Stimulated activated CD8-positive, alpha-beta memory T cell treated with anti-CD3 and anti-CD28 coated beads, Interleukin-7, amount 100 ng/mL, for 24 hours (primary cell): ENCODE measurements at places on chromosomes 1 and 21.

DNA sequence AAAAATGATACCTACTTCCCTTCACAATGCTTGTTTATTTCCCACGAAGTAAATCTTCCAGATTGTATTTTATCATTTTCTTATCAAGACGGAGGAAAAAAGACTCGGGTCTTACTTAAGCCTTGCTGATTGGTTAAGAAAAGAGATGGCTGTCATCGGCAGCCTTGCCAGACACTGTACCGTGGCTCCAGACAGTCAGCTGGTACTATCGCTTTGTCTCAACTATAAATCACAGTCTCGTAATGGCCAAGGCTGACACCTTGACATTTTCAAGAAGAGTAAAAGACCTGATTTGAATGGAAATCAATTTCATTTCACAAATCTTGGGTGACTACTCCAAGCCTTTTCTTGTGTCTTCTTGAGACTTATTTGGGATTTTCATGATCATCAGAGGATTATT, 868.0 kb downstream of the USP25 start:
- no peak for DNase-seq

DNA sequence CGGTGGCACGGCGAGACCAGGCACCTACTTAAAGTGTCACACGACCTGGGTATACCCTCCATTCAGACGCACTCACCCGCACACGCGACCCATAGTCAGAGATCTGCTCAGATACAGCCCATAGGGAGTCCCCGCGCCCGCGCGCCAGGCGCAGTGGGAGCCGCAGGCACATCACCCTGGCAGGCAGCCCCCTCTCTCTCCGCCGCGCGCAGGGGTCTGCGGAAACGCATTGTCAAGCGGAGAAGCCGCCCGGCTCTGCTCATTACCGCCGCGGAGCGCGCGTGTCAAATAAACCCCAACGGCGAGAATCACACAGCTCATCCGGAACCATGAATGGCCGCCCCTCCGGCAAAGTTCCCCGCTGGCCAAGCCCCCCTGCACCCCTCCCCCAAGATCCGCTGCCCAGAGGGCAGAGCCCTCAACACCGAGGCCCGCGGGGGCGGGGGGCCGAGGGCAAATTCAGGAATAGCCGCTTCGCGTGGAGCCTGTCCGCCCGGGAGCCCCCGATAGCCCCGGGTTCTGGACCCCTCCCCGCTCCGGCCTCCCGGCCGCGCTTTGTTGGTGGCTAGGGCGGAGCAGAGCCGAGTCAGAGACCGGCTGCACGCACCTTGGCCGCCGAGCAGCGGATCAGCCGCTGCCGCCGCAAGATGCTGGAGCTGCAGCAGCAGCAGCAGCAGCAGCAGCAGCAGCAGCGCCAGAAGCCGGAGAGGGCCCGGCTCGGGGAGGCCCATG, 522 bp downstream of the LRP8 start:
- peak; percentile 26 for DNase-seq

DNA sequence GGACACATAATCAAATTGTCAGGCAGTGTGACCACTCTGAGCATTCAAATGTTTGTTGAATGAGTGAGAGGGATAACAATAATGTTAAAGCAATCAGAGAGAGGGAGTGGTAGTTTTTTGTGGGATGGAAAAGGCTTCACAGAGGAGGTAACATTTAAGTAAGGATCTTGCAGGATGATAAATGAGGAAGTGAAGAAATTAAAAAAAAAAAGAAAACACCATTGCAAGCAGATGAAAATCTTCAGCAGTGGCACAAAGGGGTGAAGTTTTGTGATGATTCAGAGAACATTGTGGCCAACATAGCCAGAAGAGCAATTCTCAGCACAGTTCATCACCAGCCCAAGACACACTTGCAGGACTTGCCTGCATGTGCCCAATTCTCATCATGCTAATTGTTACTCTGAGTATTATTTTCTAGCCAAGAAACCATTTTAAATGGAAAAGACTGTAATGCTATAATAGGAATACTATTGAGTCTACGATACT, 35.0 kb downstream of the OVGP1 start:
- DNase-seq = no peak

- no peak for DNase-seq
Observed at GRCh38 chr1:57678138-57678537, 254.3 kb upstream of the DAB1 start.

DNA sequence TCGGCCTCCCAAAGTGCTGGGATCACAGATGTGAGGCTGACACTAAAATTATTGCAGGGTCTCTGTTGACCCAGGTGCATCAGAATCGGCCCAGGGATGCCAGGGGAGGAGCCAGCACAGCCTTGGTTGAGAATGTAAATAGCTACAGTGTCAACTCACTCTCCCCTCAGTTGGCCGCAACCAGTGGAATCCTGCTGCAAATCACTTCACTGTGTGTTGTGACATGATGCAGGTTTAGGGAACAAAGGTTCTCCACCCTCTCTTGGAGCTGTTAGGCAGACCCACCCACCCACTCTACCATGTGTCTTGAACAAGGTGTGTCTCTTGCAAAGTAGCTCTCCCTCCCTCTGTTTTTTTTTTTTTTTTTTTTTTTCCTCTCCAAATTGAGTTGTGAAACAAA, 60.5 kb upstream of the SOD1 start:
- DNase-seq = no peak

- no peak for DNase-seq
Observed at GRCh38 chr1:171800342-171800741, 18.9 kb downstream of the METTL13 start.

DNA sequence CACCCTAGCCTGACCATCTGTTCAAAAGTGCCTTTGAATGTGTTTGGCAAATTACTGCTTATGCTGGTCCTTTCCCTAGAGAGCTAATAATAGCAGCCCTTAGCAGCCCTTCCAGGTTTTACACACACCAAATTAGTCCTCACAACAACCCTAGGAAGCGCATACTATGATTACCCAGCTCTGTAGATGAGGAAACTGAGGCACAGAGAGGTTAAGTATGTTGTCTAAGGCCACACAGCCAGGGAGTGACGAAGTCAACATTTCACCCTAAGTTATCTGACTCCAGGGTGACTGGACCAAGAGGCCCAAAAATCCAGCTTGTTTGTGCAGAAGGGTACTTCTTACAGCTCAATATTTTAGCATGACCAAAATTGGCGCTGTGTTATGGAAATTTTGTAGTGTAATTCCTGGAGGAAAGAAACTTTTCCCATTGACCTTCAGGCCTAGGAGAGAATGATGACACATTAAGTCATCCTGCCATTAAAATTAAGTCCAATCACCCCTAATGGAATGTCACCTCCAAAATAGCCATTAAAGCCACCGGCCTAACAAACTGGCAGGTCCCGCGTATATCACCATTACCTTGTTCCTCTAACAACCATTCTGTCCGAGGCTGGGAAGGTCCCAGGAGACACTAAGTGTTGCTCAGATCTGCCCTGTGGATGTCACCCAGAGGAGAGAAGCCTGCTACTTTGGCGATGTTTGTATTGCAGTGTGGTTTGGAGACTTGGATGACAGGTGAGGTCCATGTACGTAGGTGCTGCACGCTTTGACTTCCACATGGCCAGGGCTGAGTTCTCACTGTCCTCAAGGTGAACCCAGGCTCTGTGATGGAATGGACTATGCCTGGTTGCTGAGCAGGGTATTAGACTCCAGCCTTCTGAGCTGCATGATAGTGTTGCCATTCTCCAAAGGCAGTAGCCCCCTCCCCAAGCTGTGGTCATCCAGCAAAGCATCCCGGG, 258.3 kb downstream of the TOMM20 start:
- no peak for DNase-seq

DNA sequence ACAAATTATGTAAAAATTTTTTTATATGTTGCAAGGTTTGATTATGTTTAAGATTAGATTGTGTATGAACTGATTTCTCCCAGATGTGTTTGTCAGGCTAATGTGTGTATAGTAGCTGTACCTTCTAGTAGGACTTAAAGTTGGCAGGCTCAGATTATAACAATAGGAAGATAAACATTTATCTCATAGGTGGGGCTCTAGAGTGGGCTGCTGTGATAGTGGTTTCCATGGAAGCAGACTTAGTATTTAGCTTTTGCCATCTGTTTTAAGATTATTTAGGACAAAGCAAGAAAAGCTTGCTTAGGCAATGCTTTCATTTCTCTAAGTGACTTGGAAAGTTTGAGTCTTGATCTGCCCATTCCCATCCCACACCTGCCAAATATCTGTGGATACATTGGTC, 187.7 kb upstream of the CACYBP start:
- no peak for DNase-seq
